ENCODE measurements at places on chromosomes 11 and 22. TPM values are rescaled to one million over a fixed set of nuclear protein-coding genes. Genes with fewer than 3 reads are reported as not detected.

The OR52I2 gene
- total RNA-seq: not detected

The GGTLC2 gene
- total RNA-seq: not detected

The SLC22A12 gene
- total RNA-seq: not detected

The TMEM25 gene
- 40.1 TPM for total RNA-seq

The OR56A3 gene
- not detected for total RNA-seq

The OR56A1 gene
- 0.23 TPM for total RNA-seq

The PHOX2A gene
- not detected for total RNA-seq

Data from diencephalon (tissue), 1 donor.